ENCODE measurements at places on chromosomes 16 and 17.
A peak's percentile ranks its signal among the peaks of the same experiment; 100 is the strongest.

- DNase-seq, result no peak
Measured at GRCh38 chr16:82037251-82037650, 2.2 kb downstream of the HSD17B2 start.

DNA sequence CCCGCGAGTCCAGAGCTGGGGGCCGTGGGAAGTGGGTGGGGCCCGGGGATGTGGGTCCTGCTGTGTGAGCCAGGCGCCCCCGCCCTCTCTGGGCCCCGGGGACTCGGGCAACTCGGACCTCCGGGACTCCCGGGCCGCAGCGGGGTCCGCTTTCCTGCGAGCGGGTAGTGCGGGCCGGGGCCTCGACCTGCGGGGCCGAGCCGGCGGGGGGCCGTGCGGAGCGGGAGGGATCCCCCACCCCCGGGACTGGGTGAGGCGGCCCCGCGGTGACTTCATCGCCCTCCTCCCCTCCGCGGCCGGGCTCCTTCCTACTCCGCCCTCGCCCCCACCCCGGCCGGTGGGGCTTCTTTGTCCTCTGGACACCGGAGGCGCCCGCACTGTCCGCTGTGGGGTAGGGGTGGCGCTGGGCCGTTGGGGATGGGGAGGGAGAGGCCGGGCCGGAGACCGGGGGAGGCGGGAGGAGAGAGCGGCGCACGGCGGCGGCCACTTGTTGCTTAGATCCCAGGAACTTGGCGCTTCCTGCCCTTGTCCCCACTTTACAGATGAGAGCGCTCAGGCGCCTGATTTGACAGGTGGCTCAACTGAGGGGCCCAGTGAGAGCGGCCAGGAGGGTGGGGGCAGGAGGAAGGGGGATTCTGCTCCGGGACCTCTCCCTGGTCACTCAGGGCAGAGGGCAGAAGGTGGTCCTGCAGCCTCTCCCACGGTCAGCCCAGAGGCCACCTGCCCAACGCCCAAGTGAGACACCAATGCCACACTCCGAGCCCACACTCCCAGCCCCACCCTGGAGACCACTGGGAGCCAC lies 874 bp downstream of the CMTM3 start:
- DNase-seq, result peak; percentile 79

DNA sequence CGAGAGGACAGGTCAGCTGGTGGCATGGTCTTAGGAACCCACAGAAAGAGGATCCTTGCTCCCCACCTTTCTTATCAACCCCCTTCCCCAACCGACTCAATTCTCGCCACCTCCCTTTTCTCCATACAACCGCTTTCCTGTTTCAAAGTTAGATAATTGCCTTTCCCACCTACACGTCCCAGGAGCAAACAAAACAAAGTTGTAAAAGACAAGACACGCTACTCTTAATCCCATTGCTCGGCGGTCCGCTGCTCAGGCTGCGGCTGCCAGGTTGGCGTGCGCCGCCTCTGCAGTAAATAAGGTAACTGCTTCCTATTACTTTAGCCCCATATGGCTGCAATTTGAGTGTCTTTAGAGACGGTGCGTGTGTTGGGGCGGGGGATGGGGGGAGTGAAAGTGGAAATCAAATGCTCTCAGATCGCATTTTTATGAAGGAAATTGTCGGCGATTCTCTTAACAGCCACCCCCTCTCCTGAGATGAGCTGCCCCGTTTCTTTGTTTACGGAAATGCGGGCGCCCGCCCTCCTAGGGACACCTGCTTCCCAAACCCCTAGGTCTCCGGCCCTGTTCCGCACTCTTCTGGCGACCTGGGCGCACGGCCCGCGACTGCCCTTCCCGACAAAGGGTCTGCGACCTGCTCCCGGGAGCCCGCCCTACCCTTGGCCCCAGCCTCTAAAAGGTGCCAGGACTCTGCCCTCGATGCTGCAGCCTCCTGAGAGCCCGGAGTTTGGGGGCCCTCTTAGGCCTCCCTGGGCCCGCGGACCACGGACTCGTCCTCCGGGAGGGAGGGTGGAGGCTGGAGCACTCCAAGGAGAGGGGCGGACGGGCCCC lies 3.7 kb upstream of the CBX8 start:
- peak; percentile 72 for DNase-seq

DNA sequence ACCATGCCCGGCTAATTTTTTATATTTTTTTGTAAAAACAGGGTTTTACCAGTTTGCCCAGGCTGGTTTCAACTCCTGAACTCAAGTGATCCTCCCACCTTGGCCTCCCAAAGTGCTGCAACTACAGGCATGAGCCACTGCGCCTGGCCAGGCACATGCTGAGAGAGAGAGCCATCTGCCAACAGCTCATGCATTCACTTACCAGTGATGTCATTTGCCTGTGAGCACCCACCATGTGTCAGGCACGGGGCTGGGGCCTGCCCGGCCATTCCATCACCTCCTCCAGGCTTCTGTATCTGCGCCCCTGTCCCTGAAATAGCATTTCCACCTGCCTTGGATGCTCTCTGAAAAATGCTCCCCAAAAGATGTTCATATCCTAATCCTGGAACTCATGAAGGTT lies 43.6 kb upstream of the PEMT start:
- DNase-seq, result no peak

DNA sequence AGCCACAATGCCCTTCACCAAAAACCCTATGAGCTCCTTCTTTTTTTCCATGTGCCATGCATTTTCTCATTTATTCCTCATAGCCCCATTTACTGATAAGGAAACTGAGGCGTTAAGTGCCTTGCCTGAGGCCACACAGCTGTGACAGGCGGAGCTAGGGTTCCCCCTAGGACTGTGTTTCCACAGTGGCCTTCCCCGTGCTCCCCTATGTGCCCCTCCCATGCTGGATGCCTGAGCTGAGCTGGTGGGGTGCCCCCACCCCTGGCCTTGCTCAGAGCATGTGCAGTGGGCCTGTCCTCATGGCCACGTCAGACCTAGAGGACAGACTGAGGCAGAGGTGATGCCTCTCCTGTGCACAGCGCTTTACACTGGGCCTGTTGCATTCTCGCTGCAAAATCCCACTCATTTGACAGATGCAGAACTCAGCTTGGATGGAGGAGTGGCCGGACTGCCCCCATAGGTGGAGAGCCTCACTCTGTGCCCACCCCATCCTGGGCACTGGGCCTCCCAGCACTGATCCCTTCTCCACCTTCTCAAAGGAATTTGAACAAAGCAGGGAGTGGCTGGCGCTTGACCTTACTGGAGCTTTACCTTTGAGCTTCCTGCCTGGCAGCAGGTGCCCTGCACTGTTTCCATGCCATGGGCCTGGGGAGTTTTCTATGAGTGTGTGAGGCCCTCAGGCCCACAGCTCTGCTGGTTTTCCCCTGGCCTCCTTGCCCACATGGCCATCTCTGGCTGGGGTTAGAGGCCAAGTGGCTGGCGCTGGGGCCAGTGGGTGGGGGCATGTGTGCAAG lies 2.6 kb downstream of the MAP2K3 start:
- no peak for DNase-seq

GRCh38 chr17:28763804-28764266 lies 20.0 kb downstream of the TRAF4 start:
- DNase-seq, result peak; percentile 58

DNA sequence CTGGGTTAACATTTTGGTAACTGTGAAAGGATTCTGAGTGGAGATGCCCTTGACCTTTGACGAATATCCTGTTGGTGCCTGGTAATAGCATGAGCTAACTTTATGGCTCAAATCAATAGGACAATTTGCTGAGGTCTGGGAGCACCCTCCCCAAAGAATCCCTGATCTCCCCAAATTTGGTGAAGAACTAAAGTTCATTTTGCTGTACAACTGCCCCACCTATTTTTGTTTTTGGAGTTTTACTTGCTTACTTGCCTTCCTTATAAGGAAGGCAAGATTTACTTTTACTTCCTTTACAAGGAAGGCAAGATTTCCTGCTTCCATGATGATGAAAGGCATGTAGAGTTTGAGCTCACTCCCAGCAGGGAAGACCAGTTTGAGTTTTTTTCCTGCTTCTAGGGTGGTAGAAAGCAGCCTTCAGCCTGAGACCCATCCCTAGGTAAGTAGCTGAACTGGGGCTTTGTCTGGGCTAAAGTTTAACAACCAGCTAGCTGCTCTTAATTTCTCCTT lies 2.8 kb downstream of the KRTAP4-9 start:
- no peak for DNase-seq

GRCh38 chr16:75433732-75434413 lies 570 bp upstream of the CFDP1 start:
- DNase-seq, result peak; percentile 87

DNA sequence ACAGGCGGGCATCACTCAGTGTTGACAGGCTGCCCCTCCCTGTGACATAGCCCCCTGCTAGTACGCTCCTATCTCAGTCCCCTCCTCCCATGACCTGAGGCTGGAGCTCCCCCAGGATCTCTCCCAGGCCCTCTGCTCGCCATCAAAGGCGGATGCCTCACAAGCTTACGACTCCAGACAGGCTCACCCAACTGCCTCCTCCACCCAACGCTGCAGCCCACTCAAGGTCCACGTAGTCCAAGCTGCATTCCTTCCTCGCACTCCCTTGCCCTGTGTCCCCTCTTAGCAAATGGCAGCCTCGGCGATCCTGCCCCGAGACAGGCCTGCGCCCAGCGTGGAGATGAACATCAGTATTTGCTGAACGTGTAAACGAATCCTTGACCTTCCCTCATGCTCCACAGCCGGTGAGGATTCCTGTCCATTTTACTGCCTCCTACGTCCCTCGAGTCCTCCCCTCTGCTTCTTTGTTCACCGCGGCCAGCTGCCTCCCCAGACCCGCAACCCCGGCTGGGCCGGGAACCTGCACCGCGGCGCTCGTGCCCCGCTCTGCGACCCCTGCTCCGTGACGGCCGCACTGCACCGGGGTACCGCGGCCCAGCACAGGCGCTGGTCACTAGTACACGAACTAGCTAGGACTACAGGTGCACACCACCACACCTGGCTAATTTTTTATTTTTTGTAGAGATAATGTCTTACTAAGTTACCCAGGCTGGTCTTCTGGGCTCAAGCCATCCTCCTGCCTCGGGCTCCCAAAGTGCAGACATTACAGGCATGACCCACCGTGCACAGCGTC lies 838 bp upstream of the TMEM97 start:
- no peak for DNase-seq

- no peak for DNase-seq
Measured at GRCh38 chr17:80892900-80893603, 98.6 kb upstream of the CHMP6 start.

- DNase-seq, result no peak
Measured at GRCh38 chr16:77739559-77739892, 17.2 kb downstream of the NUDT7 start.

- DNase-seq, result no peak
Measured at GRCh38 chr17:33725675-33726271, 432.7 kb upstream of the ASIC2 start.

DNA sequence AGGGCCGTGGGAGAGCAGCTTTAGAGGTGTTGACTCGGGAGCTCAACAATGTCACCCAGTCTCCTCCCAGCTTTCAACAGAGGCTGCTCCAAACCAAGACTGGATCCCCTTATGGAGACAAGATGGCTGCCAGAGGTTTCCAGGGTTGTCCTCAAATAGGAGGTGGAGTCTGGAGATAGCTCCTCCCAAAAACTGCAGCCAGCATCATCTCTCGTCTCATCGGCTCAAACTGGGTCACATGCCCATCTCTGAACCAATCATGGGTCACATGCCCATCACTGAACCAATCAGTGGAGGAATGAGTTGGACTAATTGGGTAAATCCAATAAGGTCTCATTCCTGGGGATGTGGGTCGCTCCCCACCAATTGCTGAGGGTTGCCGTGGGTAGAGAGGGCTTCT lies 41.1 kb upstream of the C16orf82 start:
- DNase-seq, result no peak

GRCh38 chr17:53543472-53543871 lies 279.3 kb upstream of the KIF2B start:
- DNase-seq, result no peak

DNA sequence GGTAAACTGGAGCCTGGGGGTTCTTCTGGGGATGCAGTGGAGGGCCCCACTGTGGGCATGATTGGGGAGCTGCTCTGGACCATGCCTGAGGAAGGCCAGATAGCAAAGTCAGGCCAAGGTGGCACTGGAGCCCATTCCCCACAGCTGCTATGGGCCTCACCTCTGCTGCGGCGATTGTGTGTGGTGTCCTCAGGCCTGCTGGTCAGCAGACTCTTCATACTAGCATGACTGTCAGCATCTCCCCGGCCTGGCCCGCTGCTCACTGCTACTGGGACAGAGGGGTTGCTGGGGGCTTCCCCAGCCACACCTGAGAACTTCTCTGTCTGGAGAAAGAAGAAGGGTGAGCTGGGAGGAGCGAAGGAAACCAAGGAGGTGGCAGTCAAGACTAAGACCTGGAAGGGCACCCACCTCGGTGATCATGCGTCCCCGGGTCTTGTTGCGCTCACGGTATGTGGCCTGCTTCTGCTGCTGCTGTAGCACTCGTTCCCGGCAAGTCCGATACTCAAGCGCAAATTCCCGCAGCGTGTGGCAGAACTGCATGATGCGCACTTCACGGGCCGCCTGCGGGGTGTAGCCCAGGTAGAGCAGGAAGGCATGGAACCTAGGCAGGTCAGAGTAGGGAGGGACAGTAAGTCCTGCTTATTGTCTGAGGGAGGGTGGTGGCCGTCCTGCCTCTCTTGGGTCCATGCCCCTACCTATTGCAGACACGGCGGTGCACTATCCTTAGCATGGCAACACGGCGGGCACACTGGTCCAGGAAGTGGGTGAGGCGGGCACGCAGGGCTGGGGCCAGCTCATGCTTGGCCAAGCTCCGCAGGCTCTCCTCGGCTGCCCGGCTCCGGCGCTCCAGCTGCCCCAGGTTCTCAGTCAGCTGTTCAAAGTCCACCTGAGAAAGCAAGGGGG lies 3.2 kb downstream of the TMEM208 start:
- peak; percentile 16 for DNase-seq

GRCh38 chr16:50972876-50973275 lies 178.2 kb downstream of the SALL1 start:
- DNase-seq, result no peak

- DNase-seq, result peak; percentile 50
Measured at GRCh38 chr16:30649725-30650368, 913 bp upstream of the PRR14 start.

- DNase-seq, result no peak
Measured at GRCh38 chr16:6229186-6229585, 1103.5 kb upstream of the RBFOX1 start.

GRCh38 chr16:51685498-51685897 lies 534.4 kb upstream of the SALL1 start:
- no peak for DNase-seq
